B cell (primary cell): ENCODE measurements at places on chromosomes 16 and 17.

- peaks cover 22% of the 10 kb centered on the region for H3K27me3 ChIP-seq
- no peak for DNase-seq
- H3K27ac ChIP-seq, result no peak overlapping the region
- H3K4me1 ChIP-seq, result no peaks in the 10 kb centered on the region
- H3K36me3 ChIP-seq, result no peaks in the 10 kb centered on the region
These were observed 235.6 kb upstream of the GSE1 start for GRCh38 chr16:85377388-85378144.

- peaks cover 17% of the 10 kb centered on the region for H3K4me1 ChIP-seq
- H3K36me3 ChIP-seq, result peaks cover 4% of the 10 kb centered on the region
- no peaks in the 10 kb centered on the region for H3K27me3 ChIP-seq
- peak; percentile 32 for DNase-seq
- peak overlapping the region; percentile 16 for H3K27ac ChIP-seq
- H3K4me3 ChIP-seq, result no peak overlapping the region
These were observed 76.0 kb downstream of the ABCC1 start for GRCh38 chr16:16025214-16025968.

- no peaks in the 10 kb centered on the region for H3K36me3 ChIP-seq
- H3K27me3 ChIP-seq, result no peaks in the 10 kb centered on the region
- H3K4me1 ChIP-seq, result peaks cover 5% of the 10 kb centered on the region
These were observed 4.8 kb downstream of the GAA start for GRCh38 chr17:80106176-80106575.

DNA sequence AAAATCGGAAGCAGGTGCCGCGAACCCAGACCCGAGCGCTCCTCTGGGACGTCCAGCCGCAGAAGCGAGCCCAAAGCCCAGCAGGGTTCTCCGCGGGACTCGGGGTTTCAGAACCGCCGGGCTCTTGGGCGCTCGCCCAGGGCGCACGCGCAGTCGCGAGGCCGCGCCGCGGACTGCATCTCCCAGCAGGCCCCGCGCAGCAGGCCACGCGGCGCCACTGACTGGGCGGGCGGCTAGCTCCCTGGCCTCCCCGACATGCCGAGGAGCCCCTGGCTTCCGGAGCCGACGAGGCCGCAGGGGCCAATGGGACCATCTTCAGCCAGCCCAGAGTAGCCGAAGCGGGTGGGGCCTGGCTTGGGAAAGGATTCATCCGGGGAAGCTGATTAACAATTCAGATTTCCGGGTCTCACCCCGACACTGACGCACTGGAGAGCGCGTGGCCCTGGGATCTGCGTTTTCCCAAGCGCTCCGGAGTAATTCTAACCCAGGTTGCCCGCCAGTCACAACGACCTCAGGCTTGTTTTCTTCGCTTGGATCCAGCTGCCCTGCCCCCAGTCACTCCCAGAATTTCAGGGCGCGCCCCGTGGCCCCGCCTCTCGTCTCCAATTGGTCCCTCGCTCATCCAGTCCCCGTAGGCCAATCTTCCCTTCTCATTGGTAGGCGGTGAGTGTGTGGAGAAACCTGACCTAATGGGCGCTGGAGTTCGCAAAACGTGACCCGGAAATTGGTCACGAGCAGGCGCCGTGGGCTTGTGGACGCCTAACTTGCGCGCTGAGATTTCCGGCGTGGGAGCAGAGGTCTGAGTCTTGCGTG lies at the start of gene ZNF263:
Gene ZNF263, plus strand, starts transcription at position 762 of the 813 bp plus-strand sequence. CDS start 328 bp downstream, outside the sequence.
- no peaks in the 10 kb centered on the region for H3K27me3 ChIP-seq
- peaks cover 22% of the 10 kb centered on the region for H3K4me1 ChIP-seq
- H3K4me3 ChIP-seq, result peak within 1 kb of the TSS; percentile 95
- H3K27ac ChIP-seq, result peak within 1 kb of the TSS; percentile 99
- peak; percentile 96 for DNase-seq

GRCh38 chr16:50685462-50686063 lies 4.5 kb upstream of the SNX20 start:
- H3K4me1 ChIP-seq, result peaks cover 52% of the 10 kb centered on the region
- peak overlapping the region; percentile 96 for H3K27ac ChIP-seq
- H3K36me3 ChIP-seq, result no peaks in the 10 kb centered on the region
- no peaks in the 10 kb centered on the region for H3K27me3 ChIP-seq
- DNase-seq, result no peak

DNA sequence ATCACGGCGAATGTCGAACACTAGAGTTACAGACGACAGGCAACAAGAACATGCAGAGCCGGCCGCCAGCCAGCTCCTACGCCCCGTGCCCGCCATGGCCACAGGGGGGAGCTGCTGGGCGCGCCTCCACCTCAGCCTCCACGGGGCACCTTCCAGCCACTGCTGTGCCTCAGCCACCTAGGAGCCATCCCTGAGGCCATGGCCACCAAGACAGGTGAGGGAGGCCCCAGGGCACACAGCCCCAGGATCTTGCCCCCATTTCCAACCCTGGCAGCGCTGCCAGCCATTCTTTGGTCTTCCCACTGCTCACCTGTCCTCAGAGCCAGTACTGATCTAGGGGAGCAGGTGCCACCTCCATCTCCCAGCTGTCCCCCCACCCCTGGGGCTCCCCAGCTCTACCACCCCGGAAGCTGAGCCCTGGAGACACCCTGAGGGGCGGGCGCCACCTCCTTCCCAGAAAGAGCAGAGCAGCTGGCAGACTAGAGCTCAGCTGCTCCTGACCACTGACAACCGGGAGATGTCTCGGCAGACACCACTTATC lies 11.8 kb downstream of the GNPTG start:
- no peaks in the 10 kb centered on the region for H3K36me3 ChIP-seq
- H3K4me3 ChIP-seq, result no peak overlapping the region

GRCh38 chr16:48008011-48008525 lies 147.7 kb downstream of the ABCC12 start:
- H3K36me3 ChIP-seq, result no peaks in the 10 kb centered on the region
- H3K27me3 ChIP-seq, result peaks cover 2% of the 10 kb centered on the region
- no peak overlapping the region for H3K4me3 ChIP-seq
- no peak overlapping the region for H3K27ac ChIP-seq
- DNase-seq, result no peak

- H3K27ac ChIP-seq, result no peak overlapping the region
- H3K27me3 ChIP-seq, result no peaks in the 10 kb centered on the region
- no peaks in the 10 kb centered on the region for H3K4me1 ChIP-seq
- no peaks in the 10 kb centered on the region for H3K36me3 ChIP-seq
- DNase-seq, result no peak
These were observed 143.1 kb upstream of the CACNG5 start for GRCh38 chr17:66691644-66692420.

GRCh38 chr17:78129351-78130089 lies 965 bp upstream of the TMC6 start:
- H3K27me3 ChIP-seq, result no peaks in the 10 kb centered on the region
- H3K27ac ChIP-seq, result peak overlapping the region; percentile 92
- DNase-seq, result peak; percentile 69
- peak overlapping the region; percentile 89 for H3K4me3 ChIP-seq

DNA sequence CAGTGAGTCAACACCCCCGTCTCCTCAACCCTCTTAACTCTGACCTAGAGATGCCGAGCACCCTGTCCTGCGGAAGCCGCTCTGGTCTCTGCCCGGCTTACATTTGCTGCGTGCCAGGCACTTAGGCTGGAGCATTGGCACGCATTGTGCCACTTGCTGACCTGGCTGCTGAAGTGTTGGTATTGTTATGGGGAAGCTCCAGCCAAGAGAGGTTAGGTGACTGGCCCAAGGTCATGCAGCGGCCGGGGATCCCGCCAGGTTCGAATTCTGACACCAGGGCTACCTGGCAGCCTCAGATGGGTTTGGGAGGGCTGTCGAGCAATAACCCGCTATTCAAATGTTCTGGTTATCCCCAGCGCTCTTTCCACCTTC lies 5.0 kb upstream of the HSD17B1 start:
- H3K36me3 ChIP-seq, result peaks cover 4% of the 10 kb centered on the region
- peaks cover 10% of the 10 kb centered on the region for H3K4me1 ChIP-seq
- no peak overlapping the region for H3K4me3 ChIP-seq
- H3K27ac ChIP-seq, result no peak overlapping the region

DNA sequence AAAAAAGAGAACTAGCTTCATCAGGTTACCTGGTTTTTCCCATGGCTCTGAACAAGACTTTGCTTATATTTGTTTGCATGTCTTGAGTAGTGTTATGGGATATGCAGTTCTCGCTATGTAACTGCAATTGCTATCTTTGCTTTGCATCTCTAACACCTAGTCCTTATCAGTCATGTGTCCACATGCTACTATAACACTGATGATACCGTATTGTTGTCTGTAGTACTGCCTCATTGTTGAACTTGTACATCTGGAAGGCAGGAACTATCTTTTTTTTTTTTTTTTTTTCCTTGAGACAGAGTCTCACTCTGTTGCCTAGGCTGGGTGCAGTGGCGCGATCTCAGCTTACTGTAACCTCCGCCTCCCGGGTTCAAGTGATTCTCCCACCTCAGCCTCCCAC lies 2.5 kb downstream of the PSME3 start:
- H3K27me3 ChIP-seq, result no peaks in the 10 kb centered on the region
- H3K36me3 ChIP-seq, result peaks cover 52% of the 10 kb centered on the region
- no peak overlapping the region for H3K27ac ChIP-seq
- H3K4me3 ChIP-seq, result no peak overlapping the region

DNA sequence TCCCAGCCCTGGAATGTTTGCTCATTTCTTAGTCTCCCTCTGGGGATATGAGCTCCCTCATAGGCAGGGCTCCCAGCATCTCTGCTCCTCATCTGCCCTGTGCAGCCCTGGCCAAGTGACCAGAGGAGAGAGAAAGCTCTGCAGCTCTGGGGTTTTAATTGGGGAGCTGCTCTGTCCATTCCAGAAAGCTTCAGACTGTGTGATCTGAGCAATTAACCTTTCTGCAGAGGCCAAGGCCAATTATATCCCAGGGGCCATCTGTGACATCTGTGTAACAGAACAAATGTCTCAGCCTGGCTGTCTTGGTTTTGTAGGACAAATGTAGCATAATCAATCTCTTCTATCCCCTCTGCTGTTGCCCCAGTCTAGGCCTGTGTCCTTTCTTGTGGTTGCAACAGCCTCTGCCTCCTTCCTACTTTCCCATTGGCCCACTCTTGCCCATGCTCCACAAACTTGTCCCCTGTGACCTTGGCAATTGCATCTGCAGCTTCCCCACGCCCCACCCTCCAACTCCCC lies 156.0 kb downstream of the GSG1L start:
- DNase-seq, result no peak
- H3K4me3 ChIP-seq, result no peak overlapping the region
- peaks cover 5% of the 10 kb centered on the region for H3K27me3 ChIP-seq
- H3K27ac ChIP-seq, result no peak overlapping the region
- H3K36me3 ChIP-seq, result no peaks in the 10 kb centered on the region

DNA sequence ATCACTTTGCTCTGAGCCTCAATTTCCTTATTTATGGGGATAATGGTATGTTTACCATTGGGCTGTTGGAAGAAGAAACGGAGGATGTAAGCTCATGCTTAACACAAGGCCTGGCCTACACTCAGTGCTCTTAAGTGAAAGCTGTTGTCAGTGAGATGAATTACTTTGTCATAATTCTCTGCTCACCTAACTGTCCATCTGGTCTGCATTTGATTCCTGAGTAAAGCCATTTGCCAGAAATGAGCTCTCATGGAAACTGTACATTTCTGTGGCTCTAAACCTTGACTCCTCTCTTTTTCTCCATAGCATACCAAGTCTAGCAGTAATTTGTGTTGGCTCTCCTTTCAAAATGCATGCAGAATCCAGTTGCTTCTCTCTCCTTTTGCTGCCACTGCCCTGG lies 445.7 kb downstream of the UTP18 start:
- no peak overlapping the region for H3K4me3 ChIP-seq
- no peak for DNase-seq
- H3K4me1 ChIP-seq, result no peaks in the 10 kb centered on the region
- H3K27me3 ChIP-seq, result no peaks in the 10 kb centered on the region
- no peaks in the 10 kb centered on the region for H3K36me3 ChIP-seq

DNA sequence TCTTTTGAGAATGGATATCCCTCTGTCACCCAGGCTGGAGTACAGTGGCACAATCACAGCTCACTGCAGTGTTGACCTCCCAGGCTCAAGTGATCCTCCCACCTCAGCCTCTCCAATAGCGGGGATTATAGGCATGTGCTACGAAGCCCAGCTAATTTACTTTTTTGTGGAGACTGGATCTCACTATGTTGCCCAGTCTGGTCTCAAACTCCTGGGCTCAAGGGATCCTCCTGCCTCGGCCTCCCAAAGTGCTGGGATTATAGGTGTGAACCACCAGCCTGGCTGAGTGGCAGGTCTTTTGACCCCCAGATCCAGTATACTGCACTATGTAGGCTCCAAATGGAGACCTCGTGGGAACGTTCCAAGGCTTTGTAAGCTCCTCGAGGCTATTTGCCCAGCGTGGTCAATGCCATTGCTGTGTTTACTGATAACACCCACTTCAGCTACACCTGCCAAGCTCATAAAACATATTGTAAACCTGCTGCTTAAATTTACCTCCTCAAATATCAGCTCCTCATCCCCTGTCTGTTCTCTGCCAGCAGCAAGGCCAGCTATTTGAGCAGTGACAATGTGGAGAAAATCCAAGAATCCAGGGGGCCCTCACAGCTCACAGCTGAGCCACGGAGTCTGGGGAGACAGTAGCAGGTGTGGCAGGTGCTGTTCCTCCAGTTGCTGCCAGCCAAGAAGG lies 16.2 kb upstream of the KIFC3 start:
- DNase-seq, result no peak
- H3K27ac ChIP-seq, result no peak overlapping the region
- H3K27me3 ChIP-seq, result no peaks in the 10 kb centered on the region
- H3K36me3 ChIP-seq, result no peaks in the 10 kb centered on the region
- H3K4me3 ChIP-seq, result no peak overlapping the region

DNA sequence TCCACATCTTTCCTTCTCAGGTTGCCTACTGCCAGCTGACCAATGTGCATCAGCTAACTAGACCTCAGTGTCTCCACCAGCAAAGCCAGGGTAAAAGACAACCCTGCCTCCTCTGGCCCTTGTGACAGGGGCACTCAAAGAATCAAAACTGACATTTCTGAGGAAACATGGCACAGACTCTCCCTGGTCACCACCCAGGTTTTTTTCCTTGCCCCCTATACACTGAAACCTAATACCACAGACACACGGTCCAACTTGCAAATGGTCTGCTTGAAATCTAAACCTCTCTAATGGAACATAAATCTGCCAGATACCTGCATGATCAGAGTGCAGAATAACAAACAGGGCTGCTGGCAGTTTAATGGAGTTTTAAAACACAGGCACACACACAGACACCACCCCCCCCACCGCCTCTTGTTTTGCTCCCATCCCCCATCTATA lies 19.5 kb upstream of the CORO6 start:
- no peak for DNase-seq
- H3K27me3 ChIP-seq, result no peaks in the 10 kb centered on the region
- H3K27ac ChIP-seq, result peak overlapping the region; percentile 35

GRCh38 chr16:88384222-88385111 lies 1.7 kb downstream of the ZNF469 start:
- H3K27me3 ChIP-seq, result peaks cover 40% of the 10 kb centered on the region
- H3K36me3 ChIP-seq, result no peaks in the 10 kb centered on the region
- peaks cover 10% of the 10 kb centered on the region for H3K4me1 ChIP-seq
- H3K4me3 ChIP-seq, result no peak overlapping the region

DNA sequence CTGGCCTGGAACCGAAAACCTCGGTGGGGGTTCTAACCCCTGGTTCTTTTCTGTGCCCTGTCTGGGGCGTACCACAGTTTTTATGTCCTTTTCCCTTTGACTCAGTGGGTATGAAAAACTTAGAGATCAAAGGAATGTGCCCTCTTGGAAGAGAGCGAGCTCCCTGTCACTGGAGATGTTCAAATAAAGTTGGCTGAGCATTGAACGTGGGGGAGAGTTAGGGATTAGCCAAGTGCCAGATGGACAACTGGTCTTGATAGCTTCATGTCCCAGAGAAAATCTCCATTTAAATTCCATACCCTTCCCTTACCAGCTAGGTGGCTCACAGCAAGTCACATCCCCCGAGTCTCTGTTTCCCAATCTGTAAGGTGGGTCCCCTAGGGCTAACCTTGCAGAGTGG lies 9.5 kb downstream of the ADGRG1 start:
- H3K27me3 ChIP-seq, result no peaks in the 10 kb centered on the region
- H3K27ac ChIP-seq, result no peak overlapping the region

GRCh38 chr17:21376759-21377690 lies 868 bp downstream of the KCNJ12 start:
- H3K4me3 ChIP-seq, result no peak overlapping the region
- DNase-seq, result no peak
- H3K4me1 ChIP-seq, result peaks cover 25% of the 10 kb centered on the region
- no peak overlapping the region for H3K27ac ChIP-seq
- no peaks in the 10 kb centered on the region for H3K36me3 ChIP-seq
- H3K27me3 ChIP-seq, result no peaks in the 10 kb centered on the region
